ENCODE measurements at places on chromosomes 2 and 18.

DNA sequence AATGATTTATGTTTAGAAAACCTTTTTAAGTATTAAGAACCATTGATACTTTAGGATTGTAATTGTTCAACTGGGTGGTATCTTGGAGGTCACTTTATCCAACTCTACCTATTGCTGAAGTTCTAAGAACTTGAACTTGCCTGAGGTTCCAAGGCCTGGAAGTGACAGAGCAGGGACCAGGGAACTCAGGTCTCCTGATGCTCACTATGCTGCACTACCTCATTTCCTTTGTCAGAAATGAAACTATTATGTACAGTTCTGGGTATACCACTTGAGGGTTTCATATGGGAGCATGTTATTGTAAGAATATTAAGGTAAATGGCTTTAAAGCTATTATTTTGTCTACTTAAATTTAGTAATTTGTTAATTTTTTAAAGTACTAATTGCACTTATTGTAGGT, 3.0 kb downstream of the MBD5 start:
- DNase-seq: no peak

- DNase-seq: no peak
Observed at GRCh38 chr2:46827274-46828134, 88.1 kb downstream of the MCFD2 start.

GRCh38 chr2:83364264-83364663, 1094.8 kb downstream of the SUCLG1 start:
- no peak for DNase-seq

DNA sequence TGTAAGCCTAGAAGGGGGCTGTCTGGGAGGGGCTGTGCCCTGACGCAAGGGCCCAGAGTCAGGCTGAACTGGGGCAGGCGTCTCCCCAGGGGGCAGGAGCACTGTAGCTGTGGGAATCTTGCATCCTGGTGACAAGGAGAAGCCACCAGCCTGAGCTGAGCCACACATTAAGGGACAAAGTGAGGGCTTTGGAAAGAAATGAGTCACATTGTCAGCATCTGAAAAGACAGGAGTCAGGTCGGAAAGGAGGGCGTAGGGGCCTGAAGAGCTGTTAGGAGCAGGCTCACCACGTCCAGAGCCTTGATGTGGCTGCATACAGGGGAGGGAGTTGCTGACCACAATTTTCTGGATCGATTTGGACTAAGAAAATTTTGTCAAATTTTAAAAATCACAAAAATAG, 298.6 kb downstream of the CYP26B1 start:
- DNase-seq: no peak

DNA sequence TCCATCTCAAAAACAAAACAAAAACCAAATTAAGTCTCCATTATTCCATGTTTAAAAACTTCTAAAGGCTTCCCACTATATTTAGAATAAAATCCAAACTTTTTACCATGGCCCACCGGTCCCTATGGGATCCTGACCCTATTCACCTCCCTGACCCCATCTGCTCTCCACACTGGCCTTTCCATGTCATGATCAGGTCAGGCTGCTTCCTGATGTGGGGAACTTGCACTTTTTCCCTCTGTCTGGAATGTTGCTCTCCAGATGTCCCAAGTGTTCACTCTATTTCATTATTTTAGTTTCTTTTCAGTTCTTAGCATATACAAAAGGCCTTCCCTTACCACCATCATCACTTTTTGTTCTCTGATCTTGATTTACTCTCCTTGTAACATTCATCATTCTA, 7.5 kb upstream of the MTA3 start:
- no peak for DNase-seq

DNA sequence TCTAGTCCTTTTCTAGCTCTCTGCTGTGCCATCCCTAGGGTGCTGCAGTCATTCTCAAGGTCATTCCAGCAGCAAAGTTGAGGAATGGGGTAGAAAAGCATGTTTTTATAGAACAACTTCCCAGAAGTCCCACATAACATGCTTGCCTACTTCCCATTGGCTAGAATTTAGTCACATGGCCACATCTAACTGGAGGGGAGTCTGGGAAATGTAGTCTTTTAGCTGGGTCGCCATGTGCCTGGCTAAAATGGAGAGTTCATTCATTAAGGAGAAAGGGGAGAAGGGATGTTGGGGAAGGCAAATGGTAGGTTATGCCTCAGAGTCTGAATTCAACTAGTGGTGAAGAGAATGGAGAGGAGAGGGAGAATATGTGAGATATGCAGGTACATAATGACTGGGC, 85.7 kb downstream of the SLC4A3 start:
- DNase-seq: no peak

GRCh38 chr2:32192418-32192817, 26.8 kb downstream of the SLC30A6 start:
- no peak for DNase-seq

DNA sequence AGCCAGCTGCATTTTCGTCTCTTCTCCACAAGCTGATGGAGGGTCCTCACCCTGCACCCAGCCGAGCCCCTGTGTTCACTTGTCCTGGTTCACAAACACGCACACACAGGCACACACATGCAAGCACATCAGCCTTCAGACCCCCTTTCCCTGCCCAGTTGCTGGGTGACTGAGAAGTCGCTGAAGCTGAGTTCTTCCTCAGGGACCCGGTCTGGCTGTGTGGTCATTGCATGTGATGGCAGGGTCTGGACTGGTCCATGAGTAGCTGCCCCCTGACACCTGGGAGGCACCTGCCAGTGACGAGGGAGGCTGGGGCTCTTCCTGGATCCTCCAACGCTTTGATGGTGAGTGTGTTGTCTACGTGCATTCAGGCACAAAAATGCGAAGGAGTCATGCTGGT, 546.1 kb upstream of the SALL3 start:
- DNase-seq: no peak

GRCh38 chr2:231926180-231926741, at the start of gene NPPC:
Gene NPPC (minus strand): TSS chr2:231926396. CDS start chr2:231926249, 147 bp downstream.
- no peak for DNase-seq

DNA sequence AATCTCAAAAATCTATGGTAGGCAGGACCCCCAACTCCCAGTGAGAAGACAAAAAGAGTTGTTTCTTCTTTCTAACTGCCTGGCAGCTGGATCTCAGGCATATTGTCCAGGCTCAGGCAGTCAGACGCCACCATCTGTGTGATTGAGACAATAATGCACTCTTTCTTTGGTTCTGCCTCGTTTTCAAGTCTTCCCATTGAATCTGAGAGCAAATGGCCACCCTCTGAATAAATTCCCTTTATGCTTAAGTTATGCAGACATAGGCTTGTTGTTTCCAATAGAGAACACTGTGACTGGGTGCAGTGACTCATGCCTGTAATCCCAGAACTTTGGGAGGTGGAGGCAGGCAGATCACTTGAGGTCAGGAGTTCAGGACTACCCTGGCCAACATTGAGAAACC, 15.3 kb upstream of the CD207 start:
- no peak for DNase-seq

GRCh38 chr2:86485103-86485502, 43.9 kb downstream of the KDM3A start:
- no peak for DNase-seq

GRCh38 chr2:155218945-155219344, 520.5 kb downstream of the KCNJ3 start:
- no peak for DNase-seq

DNA sequence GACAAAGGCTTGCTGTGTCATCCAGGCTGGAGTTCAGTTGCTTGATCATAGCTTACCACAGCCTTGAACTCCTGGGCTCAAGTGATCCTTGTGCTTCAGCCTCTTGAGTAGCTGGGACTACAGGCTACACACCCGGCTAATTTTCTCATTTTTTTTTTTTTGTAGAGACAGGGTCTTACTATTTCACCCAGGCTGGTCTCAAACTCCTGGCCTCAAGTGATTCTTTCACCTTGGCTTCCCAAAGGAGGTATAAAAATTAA, 178.0 kb downstream of the MTCL1 start:
- DNase-seq: no peak

DNA sequence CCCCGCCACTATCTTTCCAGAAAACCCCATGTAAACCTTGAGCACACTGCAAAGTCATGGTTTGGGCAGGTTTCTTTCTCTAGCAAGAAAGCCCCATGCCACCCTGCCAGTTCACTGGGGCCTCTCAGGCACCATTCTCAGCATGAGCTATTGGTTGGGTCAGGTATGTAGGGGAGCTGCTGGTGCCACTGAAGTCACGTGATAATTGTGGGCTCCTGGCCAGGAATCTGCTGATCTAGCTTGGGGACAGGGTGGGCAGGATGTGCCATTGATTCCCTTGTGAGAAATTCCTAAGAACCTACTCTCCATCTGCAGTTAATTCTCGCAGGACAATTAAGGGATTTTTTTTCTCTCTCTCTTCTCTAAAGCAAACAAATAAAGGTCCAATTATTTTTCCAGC, 26.5 kb upstream of the HNMT start:
- DNase-seq: no peak

DNA sequence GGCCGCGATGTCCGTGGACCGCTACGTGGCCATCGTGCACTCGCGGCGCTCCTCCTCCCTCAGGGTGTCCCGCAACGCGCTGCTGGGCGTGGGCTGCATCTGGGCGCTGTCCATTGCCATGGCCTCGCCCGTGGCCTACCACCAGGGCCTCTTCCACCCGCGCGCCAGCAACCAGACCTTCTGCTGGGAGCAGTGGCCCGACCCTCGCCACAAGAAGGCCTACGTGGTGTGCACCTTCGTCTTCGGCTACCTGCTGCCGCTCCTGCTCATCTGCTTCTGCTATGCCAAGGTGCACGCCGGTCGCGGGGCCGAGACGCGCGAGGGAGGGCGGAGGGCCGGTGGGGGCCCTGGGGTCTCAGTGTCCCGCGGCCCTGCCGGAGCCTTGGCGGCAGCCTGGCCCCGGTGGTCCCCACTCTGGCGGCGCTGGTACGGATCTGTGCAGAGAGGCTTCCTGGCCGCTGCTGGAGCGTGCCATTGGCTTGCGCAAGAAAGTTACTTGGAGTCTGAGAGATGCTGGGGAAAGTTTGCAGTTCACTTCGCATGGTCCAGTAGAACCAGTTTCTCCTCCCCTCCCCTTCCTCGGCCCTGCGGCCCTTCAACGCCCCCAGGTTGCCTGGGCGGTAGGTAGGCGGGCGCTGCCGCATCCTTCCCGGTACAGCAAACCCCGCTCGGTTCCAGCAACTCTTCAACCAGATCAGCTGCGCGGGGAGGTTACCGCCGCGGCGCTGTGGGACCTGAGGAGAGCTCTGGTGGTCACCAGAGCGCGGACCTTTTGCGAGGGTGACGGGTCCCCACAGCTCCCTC, 1.5 kb downstream of the GALR1 start:
- no peak for DNase-seq

GRCh38 chr2:162477011-162477410, 133.1 kb downstream of the GCA start:
- DNase-seq: no peak

DNA sequence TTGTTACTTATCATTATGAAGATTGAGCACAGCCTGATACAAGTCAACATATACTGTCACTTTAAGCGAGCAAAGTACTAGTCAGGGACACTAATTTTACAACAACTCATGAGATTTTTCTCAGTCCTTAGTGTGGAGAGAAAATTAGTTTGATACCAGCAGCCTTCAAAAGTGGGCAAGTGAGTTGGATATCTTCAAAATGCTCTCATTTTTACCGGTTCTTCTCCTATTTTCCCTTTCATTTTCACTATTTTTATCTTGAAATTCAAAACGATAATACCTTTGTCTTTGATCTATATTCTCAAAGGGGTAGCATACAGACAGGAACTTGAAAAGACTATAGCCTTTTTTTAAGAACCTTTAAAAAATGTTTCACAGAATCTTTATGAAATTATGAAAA, 52.0 kb upstream of the UBXN4 start:
- no peak for DNase-seq

DNA sequence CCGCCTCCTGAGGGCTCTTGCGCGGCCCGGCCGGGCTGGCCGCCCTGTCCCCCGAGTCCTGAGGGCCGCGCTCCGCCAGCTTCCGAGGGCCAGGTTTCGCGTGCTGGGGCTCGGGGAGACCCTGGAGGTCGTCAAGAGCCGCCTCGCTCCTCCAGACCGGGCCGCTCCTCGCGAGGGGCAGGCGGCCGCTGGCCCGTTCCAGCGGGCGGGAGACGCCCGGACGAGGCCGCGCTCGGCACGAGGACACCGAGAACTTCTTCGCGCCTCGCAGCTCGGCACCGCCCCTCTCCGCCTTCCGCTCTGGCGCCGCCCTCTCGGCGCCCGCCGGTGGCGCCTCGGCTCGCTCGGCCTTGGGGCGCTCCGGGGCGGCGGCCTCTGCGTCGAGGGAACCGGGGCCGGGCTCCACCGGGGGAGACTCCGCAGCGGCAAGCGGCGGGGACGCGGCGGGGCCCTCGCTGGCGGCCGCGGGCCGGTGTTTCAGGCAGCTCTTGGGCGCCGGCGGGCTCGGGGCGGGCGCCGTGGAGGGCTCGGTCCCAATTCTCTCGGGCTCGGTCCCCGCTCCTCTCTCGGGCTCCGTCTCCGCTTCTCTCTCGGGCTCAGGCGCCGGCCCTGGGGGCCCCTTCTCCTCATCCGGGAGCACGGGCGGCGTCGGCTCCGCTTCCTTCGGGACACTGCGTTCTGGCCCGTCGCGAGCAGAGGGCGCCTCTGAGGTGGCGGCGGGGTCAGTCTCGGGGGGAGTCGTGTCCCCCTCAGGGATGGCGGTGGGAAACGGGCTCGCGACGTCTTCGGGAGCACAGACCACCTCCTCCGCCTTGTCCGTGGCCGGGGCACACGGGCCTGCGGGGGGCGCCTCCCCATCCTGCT, 91.6 kb upstream of the MGAT4A start:
- DNase-seq: peak; percentile 54

DNA sequence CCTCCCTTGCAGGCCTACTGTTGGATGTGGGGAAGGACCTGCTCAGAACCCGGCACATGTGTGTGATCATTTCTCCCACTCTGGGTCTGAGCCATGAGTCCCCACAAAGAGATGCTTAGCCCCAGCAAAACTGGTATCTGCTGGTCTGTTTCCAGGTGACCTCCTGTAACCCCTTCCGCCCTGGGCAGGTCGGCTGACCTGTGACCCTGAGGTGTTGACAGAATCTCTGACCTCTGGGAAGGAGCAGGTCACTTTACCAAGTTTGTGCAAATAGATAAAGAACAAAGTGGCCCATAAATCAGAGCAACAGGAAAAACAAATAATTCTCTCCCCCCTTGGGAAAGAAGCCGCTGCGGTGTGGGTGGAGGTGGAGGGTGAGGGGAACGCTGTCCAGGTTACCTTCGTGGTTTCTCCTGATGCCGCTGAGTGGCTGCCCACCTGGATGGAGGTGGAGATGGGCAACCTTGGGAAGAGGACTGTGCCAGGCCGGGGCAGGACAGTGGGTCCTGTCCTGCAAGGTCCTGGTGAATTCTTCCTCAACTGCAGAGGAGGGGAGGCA, 174.0 kb upstream of the MYCN start:
- no peak for DNase-seq

GRCh38 chr2:179036353-179036905, 13.5 kb downstream of the CCDC141 start:
- DNase-seq: no peak

- no peak for DNase-seq
Observed at GRCh38 chr2:234763002-234763873, 188.6 kb upstream of the SH3BP4 start.

Measured in T-helper 17 cell (primary cell).